ENCODE measurements at places on chromosomes 3 and 15. TPM values are rescaled to one million over a fixed set of nuclear protein-coding genes. Genes with fewer than 3 reads are reported as not detected.

- DNase-seq: peak; percentile 16
Measured at GRCh38 chr15:77631745-77632533, 773 bp downstream of the LINGO1 start.

The CCDC80 gene
- polyA plus RNA-seq: 168 TPM

The CLRN1 gene
- polyA plus RNA-seq: not detected

DNA sequence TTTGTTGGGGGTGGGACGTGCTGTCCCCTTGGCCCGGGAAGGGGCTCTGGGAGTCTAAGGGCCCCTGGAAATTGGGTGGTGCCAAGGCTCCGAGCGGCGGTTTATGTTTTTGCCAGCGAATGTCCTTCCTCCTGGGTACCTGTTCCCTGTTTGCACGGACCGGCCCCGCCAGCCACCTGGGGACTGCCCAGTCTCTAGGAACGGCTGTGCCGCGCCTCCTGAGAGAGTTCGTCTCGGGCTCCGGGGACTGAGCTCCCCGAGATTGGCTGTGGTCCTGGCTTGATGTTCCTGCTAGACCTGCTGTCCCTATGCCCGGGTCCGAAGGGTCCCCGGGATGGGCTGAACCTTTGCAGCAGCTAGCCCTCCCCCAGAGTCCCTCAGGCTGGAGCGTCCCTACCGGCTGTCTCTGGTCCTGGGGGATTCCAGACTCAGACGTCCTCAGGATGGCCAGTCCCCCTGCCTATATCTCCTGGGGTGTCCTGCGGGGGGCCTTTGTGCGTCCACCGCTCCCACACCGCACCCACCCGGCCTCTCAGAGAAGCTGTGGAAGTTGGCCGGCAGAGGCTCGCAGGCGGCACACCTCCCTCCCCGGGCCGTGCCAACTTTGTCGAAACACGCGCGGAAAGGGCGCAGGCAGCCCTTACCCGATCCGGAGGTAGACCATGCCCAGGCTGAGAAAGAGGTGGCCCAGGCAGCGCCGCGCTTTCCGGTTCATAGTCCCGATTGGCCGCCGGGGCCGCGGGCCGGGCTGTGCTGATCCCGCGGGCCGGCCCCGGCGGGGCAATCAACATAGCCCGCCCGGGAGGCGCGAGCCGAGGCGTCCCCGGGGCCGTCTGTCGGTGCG is 547 bp downstream of the WNT7A start:
- no peak for DNase-seq

DNA sequence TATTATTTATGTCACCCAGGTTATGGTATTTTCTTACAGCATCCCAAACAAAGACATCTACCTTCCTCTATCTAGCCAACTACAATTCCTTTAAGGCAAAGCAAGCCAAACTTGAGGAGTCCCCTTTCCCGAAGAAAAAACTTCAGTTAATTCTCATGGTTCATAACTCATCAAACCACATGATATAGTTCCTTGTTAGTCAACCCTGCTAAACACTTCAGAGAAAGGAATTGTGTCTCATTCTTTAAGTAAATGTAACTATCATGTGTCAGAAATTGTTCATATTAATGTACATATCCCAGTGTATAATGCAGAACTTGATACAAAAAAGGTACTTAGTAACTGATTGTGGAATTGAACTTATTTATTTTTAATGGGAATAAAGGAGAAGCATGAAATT is 44.4 kb downstream of the ST3GAL6 start:
- DNase-seq: no peak

DNA sequence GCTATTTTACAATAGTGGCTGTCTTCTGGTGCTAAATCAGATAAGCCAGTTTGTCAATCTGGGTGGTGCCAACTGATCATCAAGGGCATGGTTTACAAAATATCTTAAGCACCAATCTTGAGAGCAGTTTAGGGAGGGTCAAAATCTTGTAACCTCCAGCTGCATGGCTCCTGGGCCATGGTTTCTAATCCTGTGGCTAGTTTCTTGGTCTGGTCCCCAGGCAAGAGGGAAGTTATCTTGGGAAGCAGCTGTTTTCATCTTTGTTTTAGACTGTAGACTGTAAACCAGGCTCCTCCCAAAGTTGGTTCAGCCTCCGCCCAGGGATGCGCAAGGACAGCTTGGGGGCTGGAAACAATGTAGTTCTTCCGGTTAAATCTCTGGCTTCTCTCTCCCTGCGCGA is 166.8 kb downstream of the IL1RAP start:
- no peak for DNase-seq

The P2RY1 gene
- 0.20 TPM for polyA plus RNA-seq

The TRIM71 gene
- polyA plus RNA-seq: not detected

The GALNT15 gene
- not detected for polyA plus RNA-seq

DNA sequence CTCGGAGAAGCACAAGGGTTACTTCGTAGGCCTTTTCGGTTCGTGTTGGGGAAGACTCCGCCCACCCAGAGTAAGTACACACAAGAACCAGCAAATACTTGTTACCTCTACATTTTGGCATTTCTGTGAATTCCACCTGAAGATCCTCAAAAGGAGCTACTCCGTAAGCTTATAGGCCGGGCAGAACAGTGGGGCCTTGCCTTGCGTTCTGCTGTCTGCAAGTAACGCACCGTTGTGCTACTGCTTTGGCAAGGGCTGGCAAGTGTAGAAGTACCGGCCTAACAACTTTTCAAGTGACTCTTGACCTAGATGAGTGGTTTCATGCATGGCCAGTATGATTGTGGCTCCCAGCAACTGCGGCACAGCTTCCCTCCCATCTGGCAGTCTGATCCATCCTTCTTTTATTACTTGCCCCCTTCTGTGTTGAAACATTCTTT is 6.4 kb upstream of the DNAAF4 start:
- DNase-seq: no peak

The RARRES1 gene
- 8.5 TPM for polyA plus RNA-seq

The ABI3BP gene
- 1.8 TPM for polyA plus RNA-seq

GRCh38 chr3:11544412-11545181 is 99.1 kb downstream of the VGLL4 start:
- no peak for DNase-seq

DNA sequence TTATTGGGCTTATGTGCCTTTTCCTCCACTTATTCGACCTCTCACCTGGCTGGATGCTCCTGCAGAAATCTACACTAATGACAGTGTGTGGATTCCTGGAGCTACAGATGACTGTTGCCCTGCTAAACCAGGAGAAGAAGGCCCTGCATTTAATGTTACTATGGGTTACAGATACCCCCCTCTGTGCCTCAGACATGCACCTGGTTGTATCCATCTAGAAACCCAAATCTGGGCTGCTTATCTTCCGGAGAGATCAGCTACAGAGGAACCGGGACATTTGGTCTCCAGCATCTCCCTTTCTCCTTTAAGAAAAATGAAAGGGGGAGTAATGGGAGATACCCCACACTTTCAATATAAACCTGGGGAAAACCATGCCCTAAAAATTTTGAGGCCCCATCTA is 710.0 kb downstream of the ROBO1 start:
- no peak for DNase-seq

GRCh38 chr3:12590096-12590495 is 33.2 kb downstream of the MKRN2 start:
- no peak for DNase-seq

- DNase-seq: no peak
Measured at GRCh38 chr3:172904711-172905373, 154.3 kb downstream of the ECT2 start.

DNA sequence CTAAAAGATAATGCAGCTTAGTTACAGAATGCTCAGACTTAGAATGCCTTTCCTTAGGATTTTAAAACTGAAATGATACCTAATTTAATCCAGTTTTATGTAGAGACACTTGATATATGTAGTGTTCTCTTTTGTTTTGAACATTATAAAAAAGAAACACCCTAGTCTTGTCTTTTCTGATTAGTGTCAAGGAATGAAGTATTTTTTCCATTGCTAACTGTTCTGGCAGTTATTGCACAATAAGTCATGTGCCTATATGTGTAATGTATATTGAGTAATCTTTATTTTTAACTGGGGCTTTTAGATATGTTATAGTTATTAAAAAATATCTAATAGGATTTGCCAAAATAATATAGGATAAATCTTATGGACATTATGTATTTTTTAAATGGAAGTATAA is 4.5 kb downstream of the ARL8B start:
- no peak for DNase-seq

GRCh38 chr15:69748131-69748530 is 295.5 kb downstream of the RPLP1 start:
- no peak for DNase-seq

The ASB14 gene
- polyA plus RNA-seq: 0.03 TPM

The CSPG5 gene
- 1.1 TPM for polyA plus RNA-seq

The RASL12 gene
- polyA plus RNA-seq: 0.18 TPM

- DNase-seq: no peak
Measured at GRCh38 chr3:10848261-10848660, 32.2 kb downstream of the SLC6A11 start.

The TJP1 gene
- 55.0 TPM for polyA plus RNA-seq

The NDUFAF3 gene
- polyA plus RNA-seq: 68.1 TPM

DNA sequence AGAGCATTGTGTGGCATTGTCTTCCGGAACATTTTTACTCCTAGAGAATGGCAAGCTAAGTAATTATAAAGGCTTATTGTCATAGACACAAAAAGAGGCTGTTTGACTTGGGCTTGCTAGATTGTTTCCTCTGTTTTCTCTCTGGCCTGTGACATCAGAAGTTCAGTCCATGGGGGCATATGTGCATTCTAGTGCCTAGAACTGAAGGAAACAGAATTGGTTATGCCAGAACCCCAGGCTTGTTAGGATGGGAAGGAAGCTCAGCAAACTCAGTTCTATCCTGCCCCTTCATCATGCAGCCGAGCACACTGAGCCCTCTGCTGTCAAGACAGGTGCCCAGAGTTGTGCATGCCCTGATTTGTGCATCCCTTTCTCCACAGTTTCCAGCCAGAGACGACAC is 131.3 kb downstream of the PDE8A start:
- DNase-seq: no peak

Measured in A549 (cell line).